CD14-positive monocyte (primary cell): ENCODE measurements at places on chromosomes 3 and 15.

- DNase-seq: no peak
Observed at GRCh38 chr15:56794165-56794552, 60.9 kb upstream of the ZNF280D start.

- no peak for DNase-seq
Observed at GRCh38 chr3:192481638-192482037, 245.7 kb downstream of the FGF12 start.

DNA sequence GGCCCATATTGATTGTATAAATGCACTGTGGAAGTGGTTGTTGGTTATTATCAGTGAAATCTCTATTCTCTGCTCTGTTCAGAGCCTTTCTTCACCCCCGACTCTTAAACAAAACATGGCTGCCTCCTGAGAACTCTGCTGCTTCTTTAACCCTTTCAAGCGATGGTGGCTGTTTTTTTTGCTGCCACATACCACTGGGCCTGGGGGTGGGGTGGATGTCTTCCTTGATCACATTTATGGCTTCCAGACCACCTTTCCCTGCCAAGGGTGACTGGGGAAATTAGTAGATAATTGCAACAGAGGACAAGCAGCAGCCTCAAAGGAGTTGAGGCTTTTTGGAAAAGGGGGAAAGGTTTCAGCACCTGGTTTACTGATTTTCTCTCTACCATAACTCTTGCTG, 32.8 kb downstream of the YEATS2 start:
- no peak for DNase-seq

DNA sequence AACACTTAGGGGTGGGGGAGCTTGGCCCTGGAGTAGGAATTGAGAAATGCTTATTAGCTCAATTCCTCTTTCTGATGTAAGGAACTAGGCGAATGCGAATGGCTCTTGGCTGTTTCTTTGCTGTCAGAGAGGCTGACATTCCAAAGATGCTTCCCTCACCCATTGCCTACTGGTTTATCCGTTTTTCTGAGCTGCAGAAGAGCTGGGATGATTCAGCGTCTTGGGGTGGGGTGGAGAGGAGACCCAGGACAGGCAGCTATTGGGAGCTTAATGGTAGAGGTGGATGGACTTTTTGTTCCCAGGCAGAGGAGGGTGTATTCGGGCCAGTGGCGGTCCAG, 9.8 kb downstream of the PLEKHO2 start:
- peak; percentile 74 for DNase-seq

GRCh38 chr15:43958861-43959330, 132.1 kb downstream of the WDR76 start:
- no peak for DNase-seq

DNA sequence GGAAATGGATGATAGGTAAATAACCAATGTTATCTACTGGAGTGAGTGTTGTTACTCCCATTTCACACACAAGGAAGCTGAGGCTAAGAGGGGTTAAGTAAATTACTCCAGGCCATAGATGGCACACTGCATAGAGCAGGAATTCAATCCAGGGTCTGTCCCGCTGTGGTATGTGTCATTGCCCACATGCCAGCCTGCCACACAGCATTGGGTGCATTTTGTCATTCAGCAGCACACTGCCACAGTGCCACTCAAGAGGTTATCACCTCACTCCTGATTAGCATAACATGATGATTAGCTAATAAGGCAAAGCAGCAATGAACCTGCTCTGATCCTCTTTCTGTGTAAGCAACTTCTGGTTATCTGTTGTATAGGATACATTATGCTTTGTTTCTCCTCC, 157.4 kb upstream of the CTNNB1 start:
- no peak for DNase-seq

DNA sequence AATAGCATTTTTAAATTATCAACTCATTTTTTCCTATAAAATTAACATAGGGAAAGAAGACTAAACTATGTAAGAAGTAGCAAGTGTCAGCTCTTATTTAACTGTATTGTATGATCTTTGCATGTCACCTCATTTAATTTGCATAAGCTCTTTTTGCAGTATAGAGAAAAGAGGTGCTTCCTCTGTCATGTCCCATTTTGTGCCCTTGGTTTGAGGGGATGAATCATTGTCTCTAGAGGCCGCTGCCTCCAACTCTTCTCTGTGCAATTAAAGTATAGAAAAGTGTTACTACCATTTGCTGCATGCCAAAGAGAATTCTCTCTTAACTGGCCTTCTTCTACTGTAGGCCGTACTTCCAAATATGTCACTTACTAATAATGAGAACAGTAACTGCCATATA, 93.4 kb downstream of the LRRC28 start:
- no peak for DNase-seq

DNA sequence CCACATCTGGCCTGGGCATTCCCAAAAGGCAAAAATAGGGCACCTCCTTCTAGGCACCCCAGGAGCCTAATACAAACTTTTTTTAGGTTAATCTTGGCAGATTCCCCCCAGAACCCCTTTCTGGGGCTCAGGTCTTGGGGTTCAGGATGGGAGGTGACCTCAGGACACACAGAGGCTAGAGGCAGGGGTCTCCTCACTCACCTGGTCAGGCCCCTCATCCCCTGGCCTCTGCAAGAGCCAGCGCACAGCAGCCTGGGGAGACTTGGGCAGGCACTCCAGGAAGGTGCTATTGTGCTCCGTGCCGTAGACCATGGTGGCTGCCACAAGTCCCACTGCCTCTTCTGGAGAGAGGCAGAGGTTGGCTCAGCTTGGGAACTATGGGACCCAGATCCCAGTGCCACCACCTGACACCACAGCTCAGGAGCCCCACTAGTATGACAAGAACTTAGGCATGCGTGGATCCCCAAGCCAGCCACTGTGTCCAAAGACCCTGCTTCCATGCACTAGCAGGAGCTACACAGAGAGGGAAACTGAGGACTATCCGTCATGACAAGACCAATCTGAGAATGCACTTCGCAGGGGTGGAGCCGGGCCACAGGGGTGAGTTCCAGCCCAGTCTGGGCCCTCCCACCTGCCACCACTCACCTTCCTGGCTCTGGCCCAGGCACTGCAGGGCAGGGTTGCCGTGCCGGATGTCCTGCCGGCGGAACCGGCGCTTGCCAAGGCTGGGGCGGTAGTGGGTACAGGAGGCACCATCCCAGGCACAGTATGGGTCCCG, 7.4 kb downstream of the SEMA3G start:
- no peak for DNase-seq

GRCh38 chr15:58517682-58518525, 86.1 kb downstream of the LIPC start:
- peak; percentile 77 for DNase-seq

DNA sequence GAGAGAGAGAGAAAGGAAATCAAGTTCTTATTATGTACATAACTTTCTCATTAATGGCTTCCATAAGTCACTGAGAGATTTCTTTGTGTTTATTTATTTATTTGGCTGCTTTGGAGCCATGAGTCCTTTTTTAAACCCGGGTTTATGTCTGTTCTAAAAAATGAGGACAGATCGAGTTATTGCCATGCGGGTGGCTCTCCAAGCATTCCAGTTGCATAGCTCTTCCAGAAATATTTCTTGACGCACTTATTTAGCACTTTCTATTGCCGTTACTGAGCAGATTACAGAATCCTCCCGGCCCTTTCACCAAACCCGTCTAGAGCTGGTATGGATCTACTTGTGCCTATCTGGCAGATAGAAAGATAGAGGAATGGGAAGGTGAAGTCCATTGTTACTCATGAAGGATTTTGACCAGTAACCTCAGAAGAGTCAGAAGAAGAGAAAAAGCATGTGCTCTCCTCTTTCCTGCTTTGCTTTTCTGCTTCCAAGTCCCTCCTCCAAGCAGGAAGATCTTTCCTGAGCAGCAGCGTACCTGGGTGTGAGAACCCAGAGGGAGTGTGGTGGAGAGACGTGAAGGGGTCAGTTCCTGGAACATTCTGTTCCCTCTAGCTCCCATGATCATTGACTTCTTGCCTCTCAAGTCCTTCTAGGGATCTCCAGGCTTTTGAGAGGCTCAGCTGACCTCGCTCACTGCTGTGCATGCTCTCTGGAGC, 112.8 kb downstream of the LPP start:
- no peak for DNase-seq

GRCh38 chr3:156816091-156816793, 9.9 kb upstream of the LEKR1 start:
- peak; percentile 84 for DNase-seq

DNA sequence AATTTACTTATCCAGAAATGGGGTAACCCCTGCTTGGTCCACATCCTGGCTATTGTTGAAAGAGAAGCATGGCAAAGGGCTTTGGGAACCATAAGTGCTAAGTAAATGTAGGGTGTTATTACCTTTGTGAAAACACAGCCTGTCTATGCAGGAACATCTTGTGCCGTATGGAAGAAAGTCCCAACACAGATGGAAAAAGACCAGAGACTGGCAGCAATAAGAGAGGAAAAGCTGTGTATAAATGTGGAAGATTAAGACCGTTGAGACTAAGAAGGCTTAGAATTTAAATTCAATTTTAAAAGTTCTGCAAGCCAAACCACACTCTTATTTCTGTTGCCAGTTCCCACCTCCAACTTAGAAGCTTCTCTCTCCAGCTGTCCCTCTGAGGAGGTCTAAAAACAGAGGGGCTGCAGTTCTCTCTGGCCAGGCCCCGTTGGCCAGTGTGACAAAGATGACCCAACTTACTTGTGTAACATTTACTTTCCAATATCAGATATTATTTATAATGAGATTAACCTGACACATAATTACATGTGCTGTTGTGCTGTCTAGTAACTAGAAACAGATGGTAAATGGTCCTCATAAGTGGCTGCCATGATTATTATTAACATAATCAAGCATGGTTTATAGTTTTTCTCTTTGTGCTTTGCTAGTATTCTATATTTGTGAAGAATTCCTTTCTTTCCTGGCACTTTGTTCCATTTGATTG, 7.0 kb downstream of the MINDY4B start:
- no peak for DNase-seq

DNA sequence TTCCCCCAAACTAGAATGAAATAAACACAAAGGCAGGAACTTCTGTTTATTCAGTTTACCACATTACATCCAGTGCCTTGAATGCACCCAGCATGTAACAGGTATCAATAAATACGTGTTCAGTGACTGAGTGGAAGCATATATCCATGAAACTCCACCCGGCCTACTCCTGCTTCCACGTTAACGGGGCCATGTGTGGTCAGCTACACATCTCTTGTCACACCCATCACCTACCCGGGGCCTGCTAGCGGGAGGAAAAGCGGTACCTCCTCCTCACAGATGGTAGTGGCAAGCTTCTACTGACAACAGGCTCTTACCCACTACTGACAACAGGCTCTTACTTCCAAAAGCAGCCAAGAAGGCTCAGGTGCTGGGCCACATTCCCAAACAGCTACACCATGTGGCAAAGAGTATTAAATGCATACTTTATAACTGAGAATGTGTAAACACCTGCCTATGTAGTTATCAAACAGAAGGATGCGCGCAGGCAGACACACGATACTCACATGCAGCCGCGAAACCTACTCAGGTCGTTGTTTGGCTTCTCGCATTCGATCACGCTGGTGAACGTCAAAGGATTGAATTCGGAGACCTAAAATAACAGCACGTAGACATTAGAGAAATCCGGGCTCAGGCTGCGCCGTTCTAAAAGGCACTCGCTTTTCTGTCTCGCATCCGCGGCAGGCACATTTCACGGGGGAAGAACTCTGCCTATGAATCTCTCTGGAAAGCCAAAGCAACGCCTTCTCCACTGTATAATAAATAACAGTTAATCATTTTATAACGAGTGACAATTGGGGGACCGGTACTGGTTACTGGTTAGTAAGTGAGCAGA, 127.4 kb downstream of the ATP10A start:
- DNase-seq: no peak

DNA sequence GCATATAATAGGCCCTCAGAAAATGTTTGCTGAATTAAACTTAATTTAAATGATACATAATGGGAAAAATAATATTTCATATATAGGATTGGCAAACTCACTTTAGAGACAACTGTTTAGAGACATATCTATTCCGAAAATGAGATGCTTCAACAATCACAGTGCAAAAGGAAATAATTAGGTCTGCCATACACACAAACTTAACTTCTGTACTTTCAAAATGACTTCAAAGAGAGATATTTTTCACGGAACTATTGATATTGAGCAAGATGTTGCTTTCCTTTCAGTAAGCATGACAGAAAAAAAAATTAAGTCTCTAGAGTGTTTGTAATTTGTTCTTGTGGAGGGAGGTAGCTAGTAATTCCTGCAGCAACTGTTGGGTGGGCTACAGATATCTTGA, 769.5 kb downstream of the TUSC7 start:
- no peak for DNase-seq

- no peak for DNase-seq
Observed at GRCh38 chr3:20230954-20231353, 44.9 kb upstream of the SGO1 start.

- peak; percentile 94 for DNase-seq
Observed at GRCh38 chr3:153209596-153209995, 47.6 kb downstream of the RAP2B start.

GRCh38 chr15:59401824-59402569, 29.3 kb upstream of the MYO1E start:
- no peak for DNase-seq

- DNase-seq: no peak
Observed at GRCh38 chr15:43989938-43990337, 163.1 kb downstream of the WDR76 start.

DNA sequence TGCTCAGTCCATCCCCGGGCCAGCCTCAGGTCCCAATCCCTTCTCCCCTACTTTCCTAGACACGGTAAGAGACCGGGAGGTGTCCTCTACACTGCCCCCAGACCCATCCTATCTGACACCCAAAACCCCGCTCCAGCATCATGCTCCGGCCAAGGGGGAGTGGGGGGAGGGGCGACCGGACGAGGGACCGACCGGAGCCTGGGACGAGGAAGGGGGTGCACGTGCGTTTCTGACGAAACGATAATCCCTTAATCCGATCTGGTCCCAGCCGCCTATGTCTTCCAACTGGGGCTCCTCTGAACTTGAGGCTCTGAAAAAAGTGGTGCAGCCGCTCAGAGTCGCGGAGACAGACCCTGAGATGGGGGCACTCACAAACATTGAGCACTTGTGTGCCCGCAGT, 494 bp downstream of the CPLX3 start:
- no peak for DNase-seq

DNA sequence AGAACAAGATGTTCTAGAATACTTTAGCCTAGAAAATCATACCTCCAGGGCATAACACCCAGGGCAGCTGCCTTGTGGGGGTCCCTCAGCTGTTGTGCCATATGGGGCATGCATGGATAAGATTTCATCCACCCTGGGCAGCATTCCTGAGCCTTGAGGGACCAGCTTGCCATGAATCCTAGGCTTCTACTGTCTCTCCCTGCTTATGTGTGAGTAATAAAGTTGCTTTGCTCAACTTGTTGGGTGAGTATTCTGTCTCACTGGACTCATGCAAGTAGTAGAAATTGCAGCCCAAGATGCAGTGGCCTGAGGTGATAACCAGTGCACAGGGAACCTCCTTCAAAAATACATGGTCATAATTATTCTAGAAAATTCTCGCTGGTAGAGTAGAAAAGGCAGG, 52.1 kb upstream of the EPHB1 start:
- no peak for DNase-seq

DNA sequence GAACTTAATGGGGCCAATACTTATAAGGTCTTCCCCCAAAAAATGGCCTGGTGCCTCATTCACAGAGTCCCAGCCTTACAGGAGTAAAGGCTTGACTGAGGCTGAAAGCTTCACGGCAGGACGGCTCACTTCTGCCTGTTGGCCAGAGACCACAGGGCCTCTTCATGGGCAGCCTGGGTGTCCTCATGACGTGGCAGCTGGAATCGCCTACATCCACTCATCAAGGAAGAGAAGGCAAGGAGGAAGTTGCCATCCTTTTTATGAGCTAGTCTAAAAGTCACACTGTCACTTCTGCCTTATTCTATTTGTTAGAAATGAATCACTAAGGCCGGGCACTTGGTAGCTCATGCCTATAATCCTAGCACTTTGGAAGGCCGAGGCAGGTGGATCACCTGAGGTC, 89.3 kb upstream of the DGKG start:
- DNase-seq: peak; percentile 14
